ENCODE measurements at places on chromosomes 2 and 18. TPM values are rescaled to one million over a fixed set of nuclear protein-coding genes. Genes with fewer than 3 reads are reported as not detected.

The PELI1 gene
- total RNA-seq, result 20.6 TPM

The EMILIN1 gene
- 43.3 TPM for total RNA-seq

The GKN1 gene
- not detected for total RNA-seq

The HPCAL1 gene
- 221 TPM for total RNA-seq

The PLEK gene
- 5.2 TPM for total RNA-seq

The DYNAP gene
- total RNA-seq, result not detected
